ENCODE measurements at places on chromosomes 3 and 15.

DNA sequence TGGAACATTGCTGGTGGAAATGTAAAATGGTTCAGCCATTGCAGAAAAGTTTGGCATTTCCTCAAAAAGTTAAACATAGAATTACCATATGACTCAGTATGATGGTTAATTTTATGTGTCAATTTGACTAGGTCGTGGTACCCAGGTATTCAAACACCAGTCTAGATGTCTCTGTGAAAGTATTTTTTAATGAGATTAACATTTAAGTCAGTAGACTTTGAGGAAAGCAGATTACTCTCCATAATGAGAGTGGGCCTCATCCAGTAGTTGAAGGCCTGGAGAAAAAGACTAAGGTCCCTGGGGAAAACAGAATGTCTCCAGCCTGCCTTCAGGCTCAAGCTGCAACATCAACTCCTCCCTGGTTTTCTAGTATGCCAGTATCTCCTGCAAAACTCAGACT is 42.3 kb upstream of the TMEM87A start:
- DNase-seq: no peak

DNA sequence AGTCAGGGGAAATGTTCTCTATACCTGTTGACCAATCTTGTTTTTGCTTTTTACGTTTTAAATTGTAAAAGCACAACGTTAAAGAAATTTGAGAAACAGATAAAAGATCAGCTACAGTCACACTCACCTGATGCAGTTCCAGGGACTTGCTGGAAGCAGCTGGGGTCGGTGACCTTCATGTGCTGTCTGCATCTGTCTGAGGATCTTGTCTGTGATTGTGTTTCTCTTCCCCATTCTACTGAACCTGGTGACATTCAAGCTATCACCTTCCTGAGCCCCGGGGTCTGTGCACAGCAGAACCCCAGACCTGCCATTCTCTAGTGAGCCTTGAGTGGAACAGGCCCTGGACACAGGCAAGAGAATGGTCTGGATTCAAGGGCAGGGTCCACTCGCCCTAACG is 66.4 kb upstream of the SIAH2 start:
- no peak for DNase-seq

- no peak for DNase-seq
Measured at GRCh38 chr3:160633361-160634083, 43.4 kb upstream of the ARL14 start.

GRCh38 chr15:32698773-32699390 is 18.9 kb upstream of the GREM1 start:
- DNase-seq: no peak

DNA sequence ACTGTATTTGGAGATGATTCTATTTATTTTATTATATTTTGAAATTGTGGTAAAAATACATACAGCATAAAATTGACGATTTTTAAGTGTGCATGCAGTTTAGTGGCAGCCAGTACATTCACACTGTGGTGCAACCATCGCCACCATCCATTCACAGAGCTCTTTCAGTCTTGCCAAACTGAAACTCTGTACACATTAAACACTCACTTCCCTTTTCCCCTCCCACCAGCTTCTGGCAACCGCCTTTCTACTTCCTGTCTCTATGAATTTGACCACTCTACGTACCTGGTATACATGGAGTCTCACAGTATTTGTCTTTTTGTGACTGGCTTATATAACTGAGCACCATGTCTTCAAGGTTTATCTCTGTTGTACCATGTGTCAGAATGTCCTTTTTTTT is 303.3 kb upstream of the ATP10A start:
- DNase-seq: no peak

DNA sequence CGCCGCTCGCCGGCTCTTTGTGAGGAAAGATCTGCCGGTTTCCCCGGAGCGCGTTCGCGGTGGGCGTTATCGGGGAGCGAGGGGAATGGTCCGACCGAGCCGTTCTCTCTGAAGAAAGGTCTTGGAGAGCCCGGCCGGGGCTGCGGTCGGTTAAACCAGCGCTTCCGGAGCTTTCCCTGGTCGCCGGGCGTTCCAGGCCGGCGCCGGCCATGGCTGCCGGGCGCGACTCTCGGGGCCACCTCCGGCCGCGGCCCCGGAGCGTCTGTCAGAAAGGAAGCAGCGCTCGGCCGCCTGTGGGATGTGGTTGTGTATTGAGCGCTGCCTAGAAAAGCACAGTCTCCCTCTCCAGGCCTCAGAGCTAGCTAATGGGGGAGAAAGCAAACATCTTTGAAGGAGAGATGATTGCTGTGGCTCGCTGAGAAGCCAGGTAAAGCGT is 731 bp downstream of the FYTTD1 start:
- peak; percentile 47 for DNase-seq

- no peak for DNase-seq
Measured at GRCh38 chr3:112531358-112531781, 30.4 kb downstream of the ATG3 start.

DNA sequence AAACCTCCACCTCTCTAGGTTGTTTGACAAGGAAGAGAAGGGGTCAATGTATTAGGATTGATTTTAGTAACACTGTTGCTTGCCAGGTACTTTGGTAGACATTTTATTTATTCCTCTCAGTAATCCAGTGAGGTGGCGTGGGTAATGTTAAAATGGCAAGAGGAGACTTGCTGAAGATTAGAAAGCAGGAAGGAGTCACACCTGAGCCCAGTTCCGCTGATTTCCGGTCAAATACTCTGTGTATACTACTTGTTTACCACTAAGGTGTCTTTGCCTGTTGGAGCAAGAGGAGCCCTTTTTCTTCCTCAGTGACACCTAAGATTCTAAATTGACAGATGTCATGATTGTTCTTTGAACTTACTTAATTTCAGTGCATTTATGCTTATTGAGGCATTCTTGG is 1.7 kb downstream of the OXNAD1 start:
- DNase-seq: no peak

DNA sequence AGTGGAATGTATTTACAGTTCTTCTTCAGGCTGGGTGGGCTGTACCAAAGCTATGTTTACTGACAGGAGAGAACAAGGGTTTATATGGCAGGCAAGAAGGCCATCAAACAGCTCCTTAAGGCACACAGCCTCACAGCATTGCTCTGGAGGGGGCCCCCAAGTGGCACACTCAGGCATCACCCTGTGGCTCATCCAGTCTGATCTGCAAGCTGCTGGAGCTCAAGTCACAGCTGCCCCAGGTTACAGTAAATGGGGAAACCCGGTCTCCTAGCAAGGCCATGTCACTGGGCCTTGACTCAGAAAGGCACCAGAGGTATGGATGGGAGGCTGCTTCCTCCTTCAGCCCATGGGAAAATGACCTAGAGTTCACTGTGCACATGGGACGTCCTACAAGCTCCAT is 67.5 kb downstream of the TFG start:
- DNase-seq: no peak

- peak; percentile 40 for DNase-seq
Measured at GRCh38 chr3:111616417-111617105, 21.4 kb upstream of the ZBED2 start.

DNA sequence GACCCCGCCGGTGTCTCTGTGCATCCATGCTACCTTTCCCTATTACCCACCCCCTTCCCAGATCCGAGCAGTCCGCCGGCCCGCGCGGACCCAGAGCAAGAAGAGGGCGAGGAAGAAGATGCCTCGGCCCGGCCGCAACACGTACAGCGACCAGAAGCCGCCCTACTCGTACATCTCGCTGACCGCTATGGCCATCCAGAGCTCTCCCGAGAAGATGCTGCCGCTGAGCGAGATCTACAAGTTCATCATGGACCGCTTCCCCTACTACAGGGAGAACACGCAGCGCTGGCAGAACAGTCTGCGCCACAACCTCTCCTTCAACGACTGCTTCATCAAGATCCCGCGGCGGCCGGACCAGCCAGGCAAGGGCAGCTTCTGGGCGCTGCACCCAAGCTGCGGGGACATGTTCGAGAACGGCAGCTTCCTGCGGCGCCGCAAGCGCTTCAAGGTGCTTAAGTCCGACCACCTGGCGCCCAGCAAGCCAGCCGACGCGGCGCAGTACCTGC is 788 bp downstream of the FOXB1 start:
- DNase-seq: no peak

DNA sequence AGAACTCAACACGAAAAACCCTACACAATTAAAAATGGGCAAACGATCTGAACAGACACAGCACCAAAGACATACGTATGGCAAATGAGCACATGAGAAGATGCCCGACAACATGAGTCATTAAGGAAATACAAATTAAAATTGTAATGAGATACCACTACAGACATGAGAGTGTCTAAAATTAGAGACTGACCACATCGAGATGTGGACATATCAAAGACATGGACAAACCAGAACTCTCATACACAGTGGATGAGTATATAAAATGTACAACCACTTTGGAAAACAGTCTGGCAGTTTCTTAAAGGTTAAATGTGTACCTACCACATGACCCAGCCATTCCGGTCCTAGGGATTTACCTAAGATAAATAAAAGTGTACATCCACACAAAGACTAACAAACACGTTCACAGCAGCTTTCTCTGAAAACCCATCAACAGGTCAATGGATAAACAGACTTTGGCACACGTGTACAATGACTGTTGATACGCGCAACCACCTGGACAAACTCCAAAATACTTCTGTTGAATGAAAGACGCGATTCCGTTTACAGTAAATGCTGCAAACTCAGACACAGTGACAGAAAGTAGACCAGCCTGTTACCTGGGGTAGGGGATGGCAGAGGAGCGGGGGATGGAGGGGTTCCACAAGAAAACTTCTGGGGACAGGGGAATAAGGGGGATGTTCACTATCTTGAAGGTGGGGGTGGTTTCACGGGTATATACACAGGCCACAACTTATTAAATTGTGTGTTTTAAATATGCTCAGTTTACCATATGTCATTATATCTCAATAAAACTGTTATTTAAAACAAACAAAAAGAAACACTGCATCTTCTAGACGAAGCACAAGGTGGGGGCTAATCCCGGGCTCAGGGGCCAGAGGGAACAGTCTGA is 2.1 kb downstream of the TNK2 start:
- DNase-seq: no peak

DNA sequence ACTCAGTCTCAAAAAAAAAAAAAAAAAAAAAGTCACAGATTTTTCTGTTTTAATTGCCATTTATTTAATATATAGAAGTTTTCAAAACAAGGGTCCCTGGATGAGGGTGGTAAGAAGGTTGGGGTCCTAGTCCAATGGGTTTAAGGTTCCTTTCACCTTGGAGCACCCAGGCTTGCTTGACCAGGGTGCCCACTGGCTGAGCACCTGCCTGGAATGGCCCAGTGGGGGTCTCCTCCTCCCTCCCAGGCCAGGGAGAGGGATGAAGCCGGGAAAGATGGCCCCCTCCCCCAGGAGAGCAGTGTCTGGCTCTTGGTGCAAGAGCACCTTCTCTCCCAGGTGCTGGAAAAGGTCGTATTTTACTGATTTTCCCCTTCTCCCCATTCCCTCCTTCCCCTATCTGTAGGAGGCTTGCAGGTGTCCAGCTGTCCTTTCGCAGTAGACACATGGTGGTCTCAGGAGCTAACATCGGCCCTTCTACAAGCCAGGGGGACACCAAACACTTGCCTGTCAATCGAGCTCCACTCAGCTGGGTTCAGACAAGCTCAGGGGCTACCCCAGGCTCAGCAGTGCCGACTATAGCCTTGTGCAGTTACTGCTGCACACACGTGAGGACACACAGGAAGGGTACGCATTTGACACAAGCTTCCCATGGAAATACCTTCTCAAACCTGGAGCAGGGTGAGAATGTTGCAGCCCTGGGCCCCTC is 112.3 kb upstream of the KLF13 start:
- no peak for DNase-seq

GRCh38 chr3:61637088-61638051 is 76.0 kb downstream of the PTPRG start:
- no peak for DNase-seq

- DNase-seq: no peak
Measured at GRCh38 chr3:42515391-42515916, 13.0 kb downstream of the VIPR1 start.

DNA sequence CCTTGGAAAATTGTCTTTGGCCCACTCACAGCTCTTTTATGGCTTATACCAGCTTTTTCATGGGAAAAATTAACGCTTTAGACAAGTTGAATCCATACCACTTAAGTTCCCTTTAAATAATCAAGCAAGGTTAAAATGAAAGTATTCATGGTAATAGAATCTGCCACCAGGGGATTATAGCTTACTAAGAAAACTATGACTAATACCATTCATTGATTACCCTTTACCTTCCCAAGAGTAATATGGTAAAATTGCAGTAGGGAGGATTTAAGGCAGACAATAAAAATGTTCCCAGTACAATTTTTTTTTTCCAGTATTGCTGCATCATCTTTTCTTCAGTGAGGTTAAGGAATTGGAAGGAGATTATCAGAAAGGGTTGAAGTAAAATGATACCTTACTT is 641.1 kb upstream of the NAALADL2 start:
- DNase-seq: no peak
